ENCODE measurements at places on chromosomes 2 and 18. TPM values are rescaled to one million over a fixed set of nuclear protein-coding genes. Genes with fewer than 3 reads are reported as not detected.

- DNase-seq, result no peak
Measured at GRCh38 chr2:144707736-144708326, 187.9 kb upstream of the ZEB2 start.

- DNase-seq, result no peak
Measured at GRCh38 chr2:199433204-199433832, 24.4 kb downstream of the SATB2 start.

- DNase-seq, result no peak
Measured at GRCh38 chr18:43830303-43830702, 553.0 kb upstream of the SYT4 start.

Gene ELAC1
- 8.8 TPM for total RNA-seq

All from activated T-cell treated with anti-CD3 and anti-CD28 coated beads, Interleukin-2, amount 50 U/mL, for 72 hours (primary cell).